ENCODE measurements at places on chromosomes 7 and 10.
A peak's percentile ranks its signal among the peaks of the same experiment; 100 is the strongest.

GRCh38 chr7:50584386-50584785 lies 19.2 kb upstream of the DDC start:
- DNase-seq: no peak

GRCh38 chr7:99837649-99838361 lies 10.0 kb downstream of the CYP3A43 start:
- peak; percentile 4 for DNase-seq

DNA sequence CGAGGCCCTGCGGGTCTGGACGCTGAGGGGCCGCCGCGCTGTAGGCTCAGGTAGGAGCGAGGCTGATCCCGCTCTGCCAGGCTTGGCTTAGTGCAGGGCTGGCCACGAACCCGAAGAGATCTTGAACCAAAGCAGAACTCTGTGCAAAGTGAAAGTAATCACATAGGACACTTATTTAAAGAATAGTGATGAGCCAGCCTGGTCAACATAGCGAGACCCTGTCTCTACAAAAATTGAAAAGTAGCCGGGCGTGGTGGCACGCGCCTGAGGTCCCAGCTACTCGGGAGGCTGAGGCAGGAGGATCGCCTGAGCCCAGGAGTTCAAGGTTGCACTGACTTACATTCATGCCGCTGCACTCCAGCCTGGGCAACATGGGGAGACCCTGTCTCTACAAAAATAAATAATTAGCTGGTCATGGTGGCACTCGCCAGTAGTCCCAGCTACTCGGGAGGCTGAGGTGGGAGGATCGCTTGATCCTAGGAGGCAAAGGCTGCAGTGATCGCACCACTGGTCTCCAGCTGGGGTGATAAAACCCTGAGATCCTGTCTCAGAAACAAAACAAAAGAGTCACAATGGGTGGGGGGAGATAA lies 541 bp downstream of the ZSCAN25 start:
- no peak for DNase-seq

DNA sequence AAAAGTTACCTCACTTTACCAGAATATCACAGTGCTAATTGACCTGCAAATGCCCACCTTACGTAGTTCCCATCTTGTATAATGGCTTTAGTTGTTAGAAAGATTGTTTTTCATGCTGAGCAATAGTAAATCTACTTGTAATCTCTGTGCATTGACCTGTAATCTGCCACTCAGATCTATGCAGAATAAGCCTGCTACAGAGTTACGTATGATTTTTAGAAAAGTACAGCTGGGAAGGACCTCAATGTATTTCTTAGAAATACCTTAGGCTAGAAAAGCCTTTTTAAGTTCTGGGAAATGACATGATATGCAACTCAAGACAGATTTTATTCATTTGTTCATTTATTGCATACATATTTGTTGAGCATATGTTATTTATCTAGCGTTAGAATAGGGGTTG lies 530.9 kb downstream of the SORCS3 start:
- no peak for DNase-seq

DNA sequence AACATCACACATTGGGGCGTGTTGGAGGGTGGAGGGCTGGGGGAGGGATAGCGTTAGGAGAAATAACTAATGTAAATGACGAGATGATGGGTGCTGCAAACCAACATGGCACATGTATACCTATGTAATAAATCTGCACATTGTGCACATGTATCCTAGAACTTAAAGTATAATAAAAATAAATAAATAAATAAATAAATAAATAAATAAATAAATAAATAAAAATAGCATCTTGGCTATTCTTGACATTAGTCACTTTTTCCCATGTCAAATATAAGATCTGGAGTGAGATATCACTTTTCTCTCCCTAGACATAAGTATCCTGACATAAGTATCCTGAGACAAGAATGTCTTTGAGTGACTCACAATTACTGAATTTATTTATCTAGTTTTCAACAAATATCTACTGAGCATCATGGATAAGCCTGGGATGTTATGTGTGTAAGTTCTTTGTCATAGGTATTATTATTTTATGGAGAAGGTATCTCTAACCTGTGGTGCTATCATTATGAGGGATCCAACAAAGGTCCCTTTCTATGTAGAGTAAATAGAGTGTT lies 691.3 kb downstream of the SORCS1 start:
- DNase-seq: no peak

GRCh38 chr10:18523025-18523424 lies 128.4 kb downstream of the NSUN6 start:
- DNase-seq: no peak

GRCh38 chr7:139168479-139168878 lies 59.0 kb upstream of the ZC3HAV1 start:
- DNase-seq: no peak

- DNase-seq: no peak
These were observed 3.8 kb upstream of the ZNRF2 start for GRCh38 chr7:30280631-30281030.

GRCh38 chr10:132023092-132023811 lies 41.5 kb upstream of the BNIP3 start:
- DNase-seq: peak; percentile 84

DNA sequence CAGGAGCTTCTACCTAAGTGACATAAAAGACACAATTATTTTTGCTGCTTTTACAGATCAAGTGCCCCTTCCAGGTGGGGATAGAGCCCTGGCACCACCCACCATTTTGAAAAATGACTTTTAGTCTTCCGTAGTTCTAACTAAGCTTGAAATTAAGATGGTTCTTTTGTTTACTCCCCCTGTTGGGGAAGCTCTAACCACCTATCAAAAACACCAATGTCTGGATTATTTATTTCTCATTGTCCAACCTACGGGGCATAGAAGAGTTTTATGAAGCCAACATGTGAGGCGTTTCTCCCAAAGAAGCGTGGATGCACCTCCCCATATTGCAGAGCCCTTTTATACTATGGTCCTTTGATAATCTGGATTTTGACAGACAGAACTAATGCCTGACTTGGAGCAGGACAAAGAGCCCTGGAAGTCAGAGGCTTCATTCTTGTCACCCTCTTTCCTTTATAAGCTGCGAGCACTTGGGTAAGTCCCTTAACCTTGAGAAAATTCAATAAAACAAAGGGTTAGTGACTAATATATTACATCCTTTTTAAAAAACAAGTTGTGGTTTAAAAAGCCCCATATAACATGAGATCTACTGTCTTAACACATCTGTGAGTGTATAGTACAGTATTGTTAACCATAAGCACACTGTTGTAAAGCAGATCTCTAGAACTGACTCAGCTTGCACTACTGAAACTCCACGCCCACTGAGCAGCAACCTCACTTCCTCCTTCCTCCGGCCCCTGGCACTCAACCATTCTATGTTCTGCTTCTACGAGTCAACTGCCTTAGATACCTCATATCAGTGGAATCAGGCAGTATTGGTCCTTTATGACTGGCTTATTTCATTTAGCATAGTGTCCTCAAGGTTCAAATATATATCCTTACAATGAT lies 67.5 kb downstream of the ATXN7L1 start:
- DNase-seq: peak; percentile 70

DNA sequence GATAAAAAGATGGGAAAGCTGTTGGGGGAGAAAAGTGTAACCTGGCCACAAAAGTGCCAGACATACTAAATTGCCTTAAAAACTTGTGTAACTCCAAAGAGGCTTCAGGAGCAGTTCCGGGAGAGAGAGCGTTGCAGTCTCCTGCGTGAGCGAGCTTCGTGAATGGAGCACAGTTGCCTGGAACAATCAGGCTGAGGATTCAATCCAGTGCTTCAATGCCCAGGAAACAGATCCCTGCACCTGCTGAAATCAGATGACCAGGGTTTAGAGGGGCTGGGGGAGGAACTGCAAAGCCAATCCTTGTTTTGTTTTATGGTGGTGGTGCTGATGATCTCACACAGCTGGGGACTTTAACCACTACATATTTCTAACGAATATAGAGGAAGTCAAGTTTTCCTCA lies 398.3 kb downstream of the DPP6 start:
- DNase-seq: no peak

DNA sequence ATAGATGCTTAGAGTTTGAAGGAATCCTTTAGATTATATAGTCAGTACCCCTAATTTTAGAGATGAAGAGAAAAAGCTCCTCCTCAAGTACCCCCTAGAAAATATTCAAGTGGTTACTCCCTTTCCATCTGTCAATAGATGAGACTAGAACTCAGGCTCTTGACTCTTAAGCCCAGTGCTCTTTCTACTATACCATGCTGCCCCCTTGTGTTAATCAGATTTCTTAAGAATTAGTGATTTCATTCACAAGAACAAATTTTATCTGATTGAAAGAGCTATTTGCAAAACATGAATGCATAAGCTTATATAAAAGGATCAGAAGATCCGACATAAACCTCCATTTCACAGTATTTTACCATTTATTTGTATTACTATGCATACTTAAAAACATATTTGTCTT lies 179.3 kb downstream of the TFEC start:
- peak; percentile 43 for DNase-seq

DNA sequence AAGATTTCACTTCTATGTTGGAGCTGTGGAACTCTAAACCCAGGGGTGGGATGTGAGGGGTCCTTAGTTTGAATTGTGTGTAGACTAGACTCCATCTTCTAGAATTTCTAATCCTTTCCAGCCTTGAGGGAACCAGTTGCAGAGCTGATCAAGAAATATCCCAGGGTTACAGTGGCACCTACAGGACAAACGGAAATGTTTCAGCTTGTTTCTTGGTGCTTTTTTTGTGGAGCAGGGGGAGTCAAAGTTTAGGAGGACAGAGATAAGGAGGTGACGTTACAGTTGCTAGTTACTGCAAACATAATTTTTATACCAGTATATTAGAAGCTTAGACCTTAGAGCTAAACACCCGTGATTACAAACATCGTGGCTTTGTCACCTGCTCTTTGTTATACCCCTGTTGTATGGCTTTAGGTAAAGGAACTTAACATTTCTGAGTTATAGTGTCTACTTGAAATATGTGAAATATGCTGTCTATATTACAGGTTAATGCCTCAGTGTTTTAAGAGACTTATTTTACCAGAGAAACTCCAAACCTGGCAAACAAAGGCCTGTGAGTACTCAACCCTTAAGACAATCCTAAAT lies 84.5 kb upstream of the DYNC1I1 start:
- DNase-seq: peak; percentile 54

GRCh38 chr7:120833546-120833945 lies 24.4 kb downstream of the TSPAN12 start:
- no peak for DNase-seq

DNA sequence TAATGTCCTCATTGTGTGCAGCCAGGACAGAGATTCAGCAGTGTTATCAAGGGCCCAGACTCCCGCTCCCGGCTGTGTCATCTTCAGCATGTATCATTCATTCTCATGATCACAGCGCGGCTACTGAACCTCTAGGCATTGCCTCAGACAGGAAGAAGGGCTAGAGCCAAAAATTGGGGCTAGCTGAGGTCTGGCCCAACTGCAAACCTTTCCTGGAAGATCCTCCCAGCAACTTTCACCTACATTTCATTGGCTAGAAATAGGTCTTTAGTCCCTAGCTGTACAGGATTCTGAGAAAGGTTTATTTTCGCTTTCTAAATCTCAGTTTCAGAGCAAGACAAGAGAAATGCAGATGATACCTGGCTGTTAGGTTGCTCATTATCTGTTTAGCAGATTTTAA lies 81.9 kb downstream of the CREM start:
- no peak for DNase-seq

DNA sequence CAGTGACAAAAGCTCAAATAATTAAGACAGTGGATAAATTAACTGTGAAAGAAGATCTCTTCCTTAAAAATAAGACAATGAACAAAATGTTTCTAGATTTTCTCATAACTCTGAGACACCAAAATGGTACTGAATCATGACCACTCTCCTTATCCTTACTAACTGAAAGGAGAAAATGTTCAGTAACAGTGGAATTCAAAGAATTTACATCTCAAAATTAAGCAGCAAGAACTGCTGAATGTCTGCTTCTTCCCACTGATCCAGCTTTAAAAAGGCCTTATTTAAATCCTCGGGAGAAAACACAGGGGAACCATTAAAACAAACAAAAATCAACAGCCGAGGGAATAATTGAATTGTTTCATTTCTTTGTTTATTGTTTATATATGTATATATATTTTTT lies 27.3 kb upstream of the PLXDC2 start:
- DNase-seq: no peak

DNA sequence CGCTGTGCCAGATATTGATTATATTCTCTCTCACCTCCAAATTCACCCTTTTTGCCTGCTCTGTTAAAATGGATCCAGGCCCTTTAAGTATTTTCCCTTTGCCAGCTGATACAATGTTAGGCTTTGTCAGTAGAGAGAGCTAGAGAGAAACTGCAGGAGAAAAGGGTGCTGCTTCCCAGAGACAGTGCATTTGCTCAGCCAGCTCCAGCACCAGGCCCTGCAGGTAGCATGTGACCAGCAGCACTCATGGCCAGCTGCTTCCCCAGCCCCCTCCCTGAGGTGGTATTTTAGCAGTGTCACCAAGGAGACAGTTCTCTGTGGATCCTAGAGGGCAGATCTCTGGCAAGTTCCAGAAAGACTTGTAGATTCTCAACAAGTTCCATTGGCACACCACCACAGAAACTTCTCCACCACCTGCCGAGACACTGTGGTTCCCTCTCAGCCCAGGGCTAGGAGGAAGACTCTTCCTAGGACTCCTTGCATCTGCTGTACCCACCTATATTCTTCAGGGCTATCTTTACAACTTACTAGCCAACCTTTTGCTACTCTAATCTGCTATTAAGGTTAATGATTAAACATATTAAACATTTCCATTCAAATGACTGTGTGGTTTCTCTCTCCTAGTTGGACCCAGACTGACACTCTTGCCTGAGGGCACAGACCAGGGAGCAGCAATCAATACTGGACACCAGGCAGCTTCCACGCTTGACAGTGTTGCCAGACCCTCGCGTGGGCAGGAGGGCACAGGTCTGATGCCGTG lies 35.6 kb upstream of the ADAM12 start:
- no peak for DNase-seq

GRCh38 chr10:129892548-129893052 lies 71.5 kb downstream of the EBF3 start:
- no peak for DNase-seq

- DNase-seq: no peak
These were observed 417.9 kb downstream of the AUTS2 start for GRCh38 chr7:70016044-70016770.

- peak; percentile 50 for DNase-seq
These were observed 662 bp downstream of the DNAJC2 start for GRCh38 chr7:103343758-103344452.

DNA sequence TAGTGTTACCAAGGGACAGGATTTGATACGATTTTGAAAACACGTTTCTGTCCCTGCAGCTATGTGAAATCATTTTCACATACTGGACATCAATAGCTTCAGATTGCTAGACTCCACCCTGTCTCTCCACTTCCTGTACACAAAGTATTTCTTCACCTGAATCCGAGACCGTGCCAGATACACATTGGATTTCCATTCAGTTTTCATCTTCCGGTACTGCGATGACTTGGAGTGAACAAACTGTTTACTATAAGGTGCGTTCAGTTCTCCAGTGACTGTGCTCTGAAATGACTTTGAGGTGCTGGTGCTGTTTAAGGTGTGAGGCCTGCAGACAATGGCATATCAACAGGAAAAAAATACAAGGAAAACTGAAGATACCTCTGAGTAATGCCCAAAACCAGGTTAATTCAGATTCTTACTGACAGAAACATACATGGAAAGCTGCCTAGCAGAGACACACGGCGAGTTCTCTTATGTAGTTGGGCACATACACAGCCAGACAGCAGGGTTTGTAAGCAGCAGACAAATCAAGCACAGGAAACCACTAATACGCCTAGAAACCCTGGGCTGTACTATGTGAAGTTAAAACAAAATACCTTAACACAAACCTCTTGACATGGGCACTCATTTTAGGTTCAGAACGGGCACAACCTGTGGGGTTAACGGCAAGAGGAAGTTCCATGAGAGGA lies 119.2 kb downstream of the GALNT11 start:
- DNase-seq: no peak

Data from KBM-7 (cell line).